ENCODE measurements at places on chromosomes 12 and 14. TPM values are rescaled to one million over a fixed set of nuclear protein-coding genes. Genes with fewer than 3 reads are reported as not detected.

Gene LTB4R2
- 5.3 TPM for total RNA-seq

Gene CFAP54
- 1.4 TPM for total RNA-seq

Gene MYL6B
- total RNA-seq = 38.5 TPM

Gene KRT78
- not detected for total RNA-seq

All from subcutaneous preadipocyte (primary cell).